Colonic mucosa (tissue), 4 donors: ENCODE measurements at places on chromosomes 6 and 20. TPM values are rescaled to one million over a fixed set of nuclear protein-coding genes. Genes with fewer than 3 reads are reported as not detected.
A peak's percentile ranks its signal among the peaks of the same experiment; 100 is the strongest.

RRBP1 gene
- 402 TPM for total RNA-seq

WFDC10A gene
- not detected for total RNA-seq

THBS2 gene
- total RNA-seq = 5.3 TPM

SLC22A7 gene
- total RNA-seq = not detected

DNA sequence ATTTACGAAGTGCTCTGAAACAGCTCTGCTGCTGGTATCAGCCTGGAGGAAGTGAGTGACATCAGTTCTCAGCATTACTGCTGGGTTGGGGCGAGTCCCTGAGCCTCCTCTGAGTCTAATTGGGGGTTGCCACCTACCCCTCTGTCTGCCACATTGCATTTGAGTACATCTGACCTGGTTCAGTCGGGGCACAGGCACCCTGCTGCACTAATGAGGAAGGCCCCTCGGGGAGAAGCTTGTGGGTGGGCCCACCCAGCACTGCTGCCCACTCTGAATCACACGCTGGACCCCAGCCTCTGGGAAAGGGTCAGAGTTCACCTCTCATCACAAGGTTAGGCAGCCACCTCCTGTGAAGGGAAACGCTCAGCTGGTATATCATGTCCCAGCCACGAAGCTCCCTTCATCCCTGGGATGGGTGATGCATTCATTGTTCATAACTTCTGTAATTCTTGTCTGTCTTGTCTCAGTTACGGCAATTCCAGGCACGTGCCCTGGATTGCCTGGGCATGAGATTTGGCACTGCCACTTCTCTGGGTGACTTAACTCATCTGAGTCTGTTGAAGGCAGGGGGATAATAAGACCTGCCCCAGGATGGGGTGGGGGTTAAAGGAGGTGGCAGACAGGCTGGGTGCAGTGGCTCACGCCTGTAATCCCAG, 13.3 kb downstream of the DNMT3B start:
- H3K36me3 ChIP-seq = no peaks in the 10 kb centered on the region
- no peaks in the 10 kb centered on the region for H3K4me1 ChIP-seq
- no peak overlapping the region for H3K4me3 ChIP-seq
- no peak for DNase-seq
- H3K27ac ChIP-seq = no peak overlapping the region
- H3K27me3 ChIP-seq = no peaks in the 10 kb centered on the region

DNA sequence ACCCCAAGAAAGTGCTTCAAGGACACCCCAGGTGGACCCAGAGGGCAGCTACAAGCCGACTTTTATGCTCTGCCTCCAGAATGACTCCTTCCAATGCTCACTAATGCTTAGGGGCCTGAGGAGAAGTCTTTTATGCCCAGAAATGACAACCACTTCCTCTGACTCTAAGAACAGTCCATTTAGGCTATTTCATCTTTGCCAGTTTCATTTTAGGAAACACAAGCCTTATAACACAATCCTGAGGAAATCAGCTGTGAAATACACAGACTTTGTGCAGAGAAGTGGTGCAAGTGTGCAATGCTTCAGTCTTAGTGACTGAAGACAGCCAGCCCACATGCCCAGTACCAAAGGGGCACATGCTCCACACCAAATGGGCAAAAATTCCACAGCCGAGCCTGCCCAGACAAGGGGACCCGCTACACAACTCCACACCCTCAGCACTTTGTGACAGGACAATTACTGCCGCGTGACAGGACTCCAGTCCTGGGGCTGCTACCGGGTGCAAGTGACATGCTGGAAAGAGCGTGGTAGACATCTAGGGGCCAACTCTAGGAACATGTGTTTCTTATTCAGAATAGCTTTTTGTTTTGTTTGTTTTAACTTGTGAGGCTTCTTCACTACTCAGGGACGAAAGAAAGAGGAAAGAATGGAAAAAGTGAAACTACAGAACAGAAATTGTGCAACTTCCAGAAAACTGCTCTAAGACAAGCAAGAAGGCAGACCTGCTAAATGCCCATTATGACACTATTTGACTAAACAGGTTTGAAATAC, 28.2 kb upstream of the PLAGL1 start:
- H3K4me3 ChIP-seq = peak overlapping the region; percentile 20
- no peaks in the 10 kb centered on the region for H3K36me3 ChIP-seq
- H3K27ac ChIP-seq = peak overlapping the region; percentile 53

- no peaks in the 10 kb centered on the region for H3K27me3 ChIP-seq
- no peak overlapping the region for H3K4me3 ChIP-seq
- no peak for DNase-seq
- H3K27ac ChIP-seq = peak overlapping the region; percentile 41
- no peaks in the 10 kb centered on the region for H3K36me3 ChIP-seq
Observed at GRCh38 chr6:37007340-37008043, 2.0 kb downstream of the FGD2 start.

GRCh38 chr20:43931976-43932375, 17.3 kb downstream of the TOX2 start:
- no peak overlapping the region for H3K4me3 ChIP-seq
- no peak for DNase-seq
- no peaks in the 10 kb centered on the region for H3K36me3 ChIP-seq
- no peaks in the 10 kb centered on the region for H3K27me3 ChIP-seq

DNA sequence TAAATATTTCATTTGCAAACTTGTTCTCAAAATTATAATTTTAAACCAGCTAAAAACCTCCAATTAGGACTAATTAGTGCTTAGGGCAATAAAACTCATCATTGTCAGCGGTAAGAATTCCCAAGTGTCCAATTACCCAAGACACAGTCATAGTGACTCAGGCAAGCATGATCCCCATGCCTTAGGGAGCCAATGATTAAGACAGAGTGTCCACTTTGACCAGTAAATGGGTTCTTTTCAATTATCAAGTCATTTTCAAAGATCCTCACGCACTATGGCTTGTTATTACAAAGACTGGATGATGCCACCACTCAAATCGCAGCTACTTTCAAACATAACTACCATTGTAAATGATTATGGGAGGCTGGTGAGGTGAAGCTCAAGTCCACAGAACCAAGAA, 114.0 kb downstream of the BFSP1 start:
- H3K36me3 ChIP-seq = no peaks in the 10 kb centered on the region
- no peaks in the 10 kb centered on the region for H3K4me1 ChIP-seq
- H3K4me3 ChIP-seq = no peak overlapping the region
- no peak for DNase-seq
- no peaks in the 10 kb centered on the region for H3K27me3 ChIP-seq

- no peaks in the 10 kb centered on the region for H3K36me3 ChIP-seq
- no peaks in the 10 kb centered on the region for H3K27me3 ChIP-seq
- no peaks in the 10 kb centered on the region for H3K4me1 ChIP-seq
- H3K27ac ChIP-seq = no peak overlapping the region
- H3K4me3 ChIP-seq = no peak overlapping the region
Observed at GRCh38 chr20:23228912-23229311, 121.7 kb upstream of the NXT1 start.

DNA sequence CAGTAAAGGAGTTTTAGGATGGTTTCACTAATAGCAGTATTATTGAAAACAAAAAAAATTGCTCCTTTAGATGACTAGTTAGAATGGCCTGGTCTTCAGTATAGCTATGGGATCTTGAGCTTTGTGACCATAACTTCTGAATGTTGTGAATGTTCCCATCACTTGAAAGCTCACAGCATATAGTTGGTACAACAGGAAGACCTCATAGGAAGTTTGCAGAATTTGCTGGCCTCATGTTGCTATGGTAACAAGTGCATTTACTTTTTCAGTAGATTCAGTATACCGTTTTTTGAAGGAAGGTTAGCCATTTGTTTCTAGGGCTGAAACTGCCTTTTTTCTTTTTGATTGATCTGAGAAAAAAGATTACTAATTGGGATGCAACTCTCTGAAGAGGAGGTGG, 8.3 kb downstream of the PHF3 start:
- H3K4me1 ChIP-seq = peaks cover 7% of the 10 kb centered on the region
- no peak overlapping the region for H3K4me3 ChIP-seq
- DNase-seq = no peak
- no peaks in the 10 kb centered on the region for H3K27me3 ChIP-seq
- no peak overlapping the region for H3K27ac ChIP-seq

DNA sequence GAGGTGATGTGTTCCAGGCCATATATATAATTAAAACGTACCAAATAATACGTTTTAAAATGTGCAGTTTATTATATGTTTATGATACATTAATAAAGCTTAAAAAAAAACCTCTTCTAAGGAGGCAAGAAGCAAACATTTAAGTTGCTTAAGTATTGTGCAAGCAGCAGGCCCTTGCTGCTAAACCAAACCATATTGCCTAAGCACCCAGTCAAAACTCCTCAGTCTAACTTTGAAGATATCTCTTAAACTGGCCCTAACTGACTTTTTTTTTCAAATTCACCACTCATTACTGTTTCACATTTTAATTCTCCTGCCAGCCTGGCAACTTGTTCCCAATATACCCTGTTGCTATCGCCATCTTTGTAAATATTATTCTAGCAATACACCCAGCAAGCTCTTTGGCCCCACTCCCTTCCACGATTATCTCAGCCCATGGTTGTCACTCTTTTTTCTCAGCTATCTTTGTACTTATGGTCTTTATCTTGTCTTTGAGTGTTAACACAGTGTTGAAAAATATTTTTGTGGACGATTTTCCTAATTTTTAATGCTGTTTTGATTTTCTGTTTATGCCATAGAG, 60.9 kb downstream of the C6orf58 start:
- no peaks in the 10 kb centered on the region for H3K27me3 ChIP-seq
- DNase-seq = no peak
- H3K36me3 ChIP-seq = no peaks in the 10 kb centered on the region
- no peak overlapping the region for H3K27ac ChIP-seq
